ENCODE measurements at places on chromosomes 16 and 17.

DNA sequence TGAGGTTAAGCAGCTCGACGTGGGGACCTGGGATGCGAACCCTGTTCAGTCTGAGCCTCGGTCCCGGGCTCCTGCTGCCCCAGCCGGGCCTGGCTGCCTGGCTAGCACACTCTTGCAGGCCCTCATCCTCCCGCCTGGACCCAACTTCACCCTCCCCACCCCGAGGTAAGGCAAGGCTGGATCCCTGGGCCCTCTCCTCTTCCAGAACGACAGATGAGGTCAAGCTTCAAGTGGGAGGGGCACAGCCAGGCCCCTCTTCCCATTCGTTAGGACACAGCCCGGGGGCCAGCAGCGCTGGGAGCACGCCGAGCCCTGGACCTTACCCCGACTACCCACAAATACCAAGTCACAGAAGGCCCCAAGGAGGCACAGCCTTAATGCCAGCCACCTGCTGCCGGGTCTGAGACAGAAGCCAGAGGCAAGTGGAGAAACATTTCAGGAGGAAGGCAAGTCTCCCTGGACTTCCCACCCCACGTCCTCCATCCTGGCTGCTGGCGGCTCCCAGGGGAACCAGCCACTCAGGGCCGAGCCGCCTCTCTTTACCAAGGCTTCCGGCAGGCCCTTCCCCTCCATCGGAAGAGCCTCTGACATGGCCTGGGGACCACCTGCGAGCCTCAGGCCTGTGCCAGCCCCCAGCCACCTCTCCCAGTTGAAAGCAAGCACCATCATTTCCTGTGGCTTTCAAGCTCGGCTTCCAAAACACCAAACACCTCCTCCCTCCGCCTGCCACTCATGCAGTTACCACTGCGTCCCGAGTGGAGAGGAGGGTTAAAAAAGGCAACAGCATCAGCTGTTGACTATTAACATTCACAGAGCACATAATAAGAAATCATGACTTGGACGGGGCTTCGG is 59.9 kb downstream of the RPH3AL start:
- no peak for DNase-seq

DNA sequence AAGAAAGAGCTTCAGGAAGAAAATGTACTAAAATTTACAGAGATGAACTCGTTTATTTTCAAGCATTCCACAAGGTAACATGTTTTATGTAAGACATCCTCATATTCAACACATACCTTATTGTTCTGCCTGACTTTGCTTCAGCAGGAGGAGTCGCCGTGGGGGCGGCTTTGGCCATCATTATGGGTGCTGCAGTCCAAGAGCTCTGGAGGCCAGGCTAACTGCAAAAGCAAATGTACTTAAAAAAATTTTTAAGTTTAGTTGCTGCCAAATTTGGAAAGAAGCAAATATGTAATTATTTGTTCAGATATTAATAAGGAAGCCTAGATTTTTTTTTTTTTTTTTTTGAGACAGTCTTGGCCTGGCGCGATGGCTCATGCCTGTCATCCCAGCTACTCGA is 4.1 kb upstream of the SPG7 start:
- no peak for DNase-seq

GRCh38 chr16:56227936-56228335 is 36.6 kb downstream of the GNAO1 start:
- no peak for DNase-seq

DNA sequence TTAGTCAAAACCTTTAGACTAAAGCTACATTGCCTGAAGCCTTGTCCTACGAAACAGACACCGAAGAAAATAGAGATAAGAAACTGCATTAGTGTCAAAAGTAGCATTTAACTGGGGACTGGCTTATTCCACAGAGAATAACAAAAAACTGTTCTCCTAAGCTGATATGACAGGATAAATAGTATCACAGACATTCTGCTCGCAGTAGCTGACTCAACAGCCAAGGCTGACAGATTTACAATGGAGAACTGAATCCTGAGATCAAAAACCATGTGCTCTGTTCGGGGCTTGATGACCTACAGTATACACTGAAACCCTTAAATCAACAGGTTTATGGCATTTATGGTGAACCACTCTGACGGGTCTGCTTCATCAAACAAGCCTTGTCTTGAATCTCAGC is 25.5 kb downstream of the ADAMTS18 start:
- DNase-seq, result no peak

- no peak for DNase-seq
These were observed 39.0 kb downstream of the NLRP1 start for GRCh38 chr17:5545051-5545987.
